ENCODE measurements at places on chromosomes 1 and 21.

DNA sequence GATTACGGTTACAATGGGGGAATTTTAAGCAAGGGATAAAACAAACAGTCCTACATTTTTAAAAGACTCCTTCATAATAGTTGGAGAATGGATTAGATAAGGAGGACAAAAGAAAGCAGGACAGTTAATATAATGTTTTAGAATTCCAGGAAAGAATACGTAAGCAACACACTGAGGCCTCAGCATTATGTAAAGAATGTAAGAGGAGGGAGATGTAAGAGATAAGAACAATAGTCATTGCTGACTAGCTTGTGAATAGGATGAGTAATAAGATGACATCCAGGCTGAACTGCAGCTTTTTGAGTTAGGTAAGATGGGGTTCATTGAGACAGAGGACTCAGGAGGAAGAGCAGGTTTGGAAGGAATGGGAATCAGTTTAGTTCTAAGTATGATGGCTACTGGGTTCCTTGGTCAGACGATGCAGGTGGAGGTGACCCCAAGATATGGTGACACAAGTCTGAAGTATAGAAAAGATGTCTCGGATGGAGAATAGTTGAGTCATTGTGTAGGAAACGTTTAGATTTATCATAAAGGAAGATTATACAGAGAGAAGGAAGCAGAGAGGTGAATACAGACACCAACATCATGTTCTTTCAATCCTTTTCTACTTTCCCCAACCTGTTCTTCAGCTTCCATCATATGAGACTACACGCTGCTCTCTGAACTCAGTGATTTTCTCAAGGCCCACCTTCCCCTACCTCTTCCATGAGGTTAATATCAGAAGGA lies 372.8 kb downstream of the PTBP2 start:
- no peak for DNase-seq
- H3K4me3 ChIP-seq, result no peak overlapping the region
- H3K36me3 ChIP-seq, result no peaks in the 10 kb centered on the region
- no peaks in the 10 kb centered on the region for H3K27me3 ChIP-seq
- H3K4me1 ChIP-seq, result no peaks in the 10 kb centered on the region

DNA sequence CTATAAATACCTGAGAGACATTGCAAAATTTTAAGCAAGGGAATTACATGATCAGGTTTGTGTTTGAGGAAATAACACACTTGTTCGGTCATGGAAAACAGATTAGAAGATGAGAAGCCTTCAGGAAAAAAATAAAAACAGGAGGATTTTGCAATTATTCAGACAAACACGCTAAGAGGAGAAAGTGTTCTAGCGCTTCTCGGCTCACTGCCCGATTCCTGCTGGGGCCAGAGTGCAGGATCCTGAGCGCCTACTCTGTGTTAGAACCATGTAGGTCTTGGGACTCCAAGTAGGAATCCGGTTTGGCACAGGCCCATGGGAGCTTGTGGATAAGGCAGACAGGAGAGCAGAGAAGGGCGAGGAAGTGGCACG lies 8.1 kb upstream of the PRELP start:
- H3K4me3 ChIP-seq, result no peak overlapping the region
- no peak for DNase-seq
- no peak overlapping the region for H3K27ac ChIP-seq
- no peaks in the 10 kb centered on the region for H3K36me3 ChIP-seq

GRCh38 chr1:150127868-150128267 lies 21.8 kb upstream of the PLEKHO1 start:
- H3K4me3 ChIP-seq, result no peak overlapping the region
- no peaks in the 10 kb centered on the region for H3K4me1 ChIP-seq
- no peak overlapping the region for H3K27ac ChIP-seq

DNA sequence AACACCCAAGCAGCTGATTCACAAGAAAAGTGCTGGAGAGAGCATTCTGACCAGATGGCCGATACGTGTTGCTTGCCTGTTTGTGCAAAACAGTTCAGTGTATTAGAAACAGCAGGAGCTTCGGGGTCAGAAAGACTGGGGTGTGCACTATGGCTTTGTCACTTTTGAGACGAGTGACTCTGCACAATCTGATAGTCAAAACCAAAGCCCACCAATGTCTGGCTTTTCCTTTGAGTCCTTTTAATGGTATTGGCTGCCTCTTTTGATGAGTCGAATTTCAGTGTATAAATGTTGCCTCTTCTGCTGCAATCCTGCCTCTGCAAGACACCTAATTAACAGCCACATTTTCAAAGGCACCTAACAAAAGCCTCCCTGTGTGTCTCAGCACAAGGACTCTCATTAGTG lies 444.6 kb downstream of the AJAP1 start:
- no peaks in the 10 kb centered on the region for H3K27me3 ChIP-seq
- H3K4me3 ChIP-seq, result no peak overlapping the region
- DNase-seq, result no peak
- H3K27ac ChIP-seq, result no peak overlapping the region

GRCh38 chr1:117370071-117370470 lies 2.8 kb downstream of the MAN1A2 start:
- H3K36me3 ChIP-seq, result no peaks in the 10 kb centered on the region
- peaks cover 40% of the 10 kb centered on the region for H3K4me1 ChIP-seq
- no peak overlapping the region for H3K27ac ChIP-seq
- peak overlapping the region; percentile 96 for H3K4me3 ChIP-seq
- no peak for DNase-seq

DNA sequence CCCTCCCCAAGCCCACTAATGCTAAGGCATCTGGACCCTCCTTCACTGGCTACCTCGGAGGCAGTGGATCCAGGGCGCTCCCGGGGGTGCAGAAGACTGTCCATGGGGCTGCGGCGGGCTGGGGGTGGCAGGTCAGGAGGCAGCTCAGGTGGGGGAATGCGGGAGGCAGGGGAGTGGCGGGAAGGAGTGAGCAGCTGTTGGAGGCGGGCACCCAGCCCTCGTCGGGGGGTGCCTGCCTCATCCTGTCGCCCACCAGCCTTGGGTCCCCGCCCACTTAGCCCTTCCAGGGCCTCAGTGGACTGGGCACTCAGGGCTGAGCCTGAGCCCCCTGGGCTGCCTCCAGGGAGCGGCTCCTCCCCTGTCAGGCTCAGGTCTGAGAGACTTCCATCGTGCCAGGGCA lies 10.7 kb upstream of the GATAD2B start:
- H3K4me3 ChIP-seq, result no peak overlapping the region
- no peak for DNase-seq
- H3K27ac ChIP-seq, result no peak overlapping the region
- no peaks in the 10 kb centered on the region for H3K4me1 ChIP-seq

DNA sequence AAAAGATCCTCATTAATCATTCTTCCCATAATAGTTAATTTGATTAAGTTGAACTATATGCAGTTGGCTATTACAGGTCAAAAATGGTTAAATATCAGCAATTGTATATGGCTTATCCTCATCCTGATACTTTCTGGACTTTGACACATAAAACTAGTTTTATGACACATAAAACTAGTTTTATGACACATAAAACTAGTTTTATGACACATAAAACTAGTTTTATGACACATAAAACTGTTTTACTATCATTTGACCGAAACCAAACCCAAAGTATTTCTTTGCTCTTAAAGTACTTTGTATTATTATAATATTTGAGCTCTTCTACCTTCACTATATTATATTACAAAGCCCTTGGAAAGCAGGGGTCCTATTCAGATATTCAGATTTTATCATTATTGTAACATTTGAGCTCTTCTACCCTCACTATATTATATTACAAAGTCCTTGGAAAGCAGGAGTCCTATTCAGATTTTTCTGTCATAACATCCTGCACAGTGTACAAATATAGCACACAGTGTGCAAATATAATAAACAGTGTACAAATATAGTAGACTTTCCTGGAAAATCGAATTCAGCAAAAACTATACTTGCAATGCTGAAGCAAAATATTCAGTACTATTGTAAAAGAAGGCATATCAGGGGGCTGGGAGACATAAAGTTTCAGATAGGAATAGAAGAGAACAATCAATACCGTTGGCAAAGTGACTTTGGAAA lies 53.0 kb downstream of the NVL start:
- H3K27ac ChIP-seq, result no peak overlapping the region
- no peak overlapping the region for H3K4me3 ChIP-seq
- DNase-seq, result no peak
- no peaks in the 10 kb centered on the region for H3K4me1 ChIP-seq
- H3K27me3 ChIP-seq, result no peaks in the 10 kb centered on the region

DNA sequence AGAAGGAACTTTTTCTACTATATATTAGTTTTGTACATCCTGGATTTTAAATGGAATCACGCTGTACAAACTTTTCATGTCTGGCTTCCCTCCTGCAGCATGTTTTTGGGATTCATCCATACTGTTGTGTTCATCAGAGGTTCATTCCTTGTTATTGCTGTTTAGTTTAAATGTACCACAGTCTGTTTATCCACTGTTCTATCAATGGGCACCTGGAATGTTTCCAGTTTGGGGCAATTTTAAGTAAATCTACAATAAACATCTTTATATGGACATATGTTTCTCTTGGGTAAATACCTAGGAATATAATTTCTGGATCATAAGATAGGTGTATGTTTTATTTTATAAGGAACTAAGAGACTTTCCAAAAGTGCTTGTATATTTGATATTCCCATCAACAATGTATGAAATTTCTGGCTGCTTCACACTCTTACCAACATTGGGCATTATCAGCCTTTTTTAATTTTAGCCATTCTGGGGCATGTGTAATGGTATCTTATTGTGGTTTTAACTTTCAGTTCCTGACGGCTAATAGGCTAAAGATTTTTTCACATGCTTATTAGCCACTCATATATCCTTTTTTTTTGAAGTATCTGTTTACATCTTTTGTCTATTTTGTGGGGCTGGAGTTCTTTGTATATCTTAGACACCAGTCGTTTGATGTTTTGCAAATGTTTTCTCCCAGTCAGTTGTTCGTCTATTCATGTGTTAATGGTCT lies 48.8 kb downstream of the RPS6KC1 start:
- no peaks in the 10 kb centered on the region for H3K36me3 ChIP-seq
- no peak overlapping the region for H3K4me3 ChIP-seq
- DNase-seq, result no peak
- no peaks in the 10 kb centered on the region for H3K27me3 ChIP-seq
- H3K4me1 ChIP-seq, result no peaks in the 10 kb centered on the region

- no peak overlapping the region for H3K27ac ChIP-seq
- H3K4me1 ChIP-seq, result no peaks in the 10 kb centered on the region
- no peaks in the 10 kb centered on the region for H3K27me3 ChIP-seq
- no peak overlapping the region for H3K4me3 ChIP-seq
These were observed 42.6 kb upstream of the PTGS2 start for GRCh38 chr1:186722711-186723309.

DNA sequence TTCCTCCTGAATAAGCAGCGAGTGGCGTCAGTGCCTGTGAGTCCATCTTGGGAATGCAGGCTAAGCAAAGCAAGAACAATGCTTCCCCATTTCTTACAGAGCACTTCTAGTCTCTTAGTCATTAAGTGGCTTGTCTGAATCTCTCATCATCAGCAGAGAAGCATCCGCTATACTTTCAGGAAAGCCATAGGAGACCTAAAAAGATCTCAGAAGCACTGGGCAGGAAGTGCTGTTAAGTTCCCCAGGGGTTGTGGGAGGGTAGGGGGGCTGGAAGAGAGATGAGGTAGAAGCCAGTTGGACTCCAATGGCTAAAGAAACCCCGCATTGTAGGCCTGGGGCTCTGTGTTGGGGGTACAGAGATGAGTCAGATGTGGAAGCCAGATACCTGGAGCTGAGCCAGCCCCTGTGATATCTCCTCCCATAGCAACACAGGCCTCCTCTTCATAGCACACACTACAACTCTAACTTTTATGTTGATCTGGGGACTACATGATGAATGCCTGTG lies 44.9 kb downstream of the SYT6 start:
- H3K36me3 ChIP-seq, result no peaks in the 10 kb centered on the region
- DNase-seq, result no peak
- no peak overlapping the region for H3K27ac ChIP-seq
- no peak overlapping the region for H3K4me3 ChIP-seq

DNA sequence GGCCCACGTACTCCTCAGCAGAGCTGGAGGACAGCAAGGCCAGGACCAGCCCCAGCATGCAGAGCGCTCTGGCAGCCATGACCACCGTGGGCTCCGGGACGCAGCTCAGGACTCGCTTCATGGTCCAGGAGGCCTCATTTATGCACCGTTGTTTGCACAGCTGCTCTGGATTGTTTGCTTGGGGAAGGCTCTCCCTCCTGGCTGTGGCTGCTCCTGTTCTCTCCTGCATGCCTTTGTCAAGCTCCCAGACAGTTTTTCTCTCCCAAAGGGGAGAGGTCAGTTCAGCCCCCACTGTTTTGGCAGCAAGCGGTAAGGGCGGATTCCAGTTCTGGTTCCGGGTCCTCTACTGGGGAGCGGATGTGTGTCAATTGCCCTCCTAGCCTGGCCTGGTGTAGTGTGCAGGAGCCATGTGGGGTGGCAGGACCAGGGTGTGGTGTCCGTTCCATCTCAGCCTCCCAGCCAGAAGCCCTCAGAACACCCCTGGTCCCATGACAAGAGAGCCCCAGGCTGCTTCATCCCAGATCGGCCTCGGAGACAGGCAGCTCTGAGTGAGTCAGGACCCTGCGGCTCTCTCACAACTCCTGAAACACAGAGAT lies at the start of gene TFF3:
Gene TFF3, minus strand, starts transcription at position 114 of the 596 bp plus-strand sequence. Its CDS starts 35 bp downstream, at position 79.
- no peaks in the 10 kb centered on the region for H3K27me3 ChIP-seq
- peaks cover 3% of the 10 kb centered on the region for H3K4me1 ChIP-seq
- H3K4me3 ChIP-seq, result no peak within 1 kb of the TSS
- no peak for DNase-seq

- no peaks in the 10 kb centered on the region for H3K36me3 ChIP-seq
- no peak for DNase-seq
- no peak overlapping the region for H3K27ac ChIP-seq
- H3K4me1 ChIP-seq, result no peaks in the 10 kb centered on the region
- no peak overlapping the region for H3K4me3 ChIP-seq
- H3K27me3 ChIP-seq, result peaks cover 13% of the 10 kb centered on the region
These were observed 2.3 kb downstream of the PAX7 start for GRCh38 chr1:18632783-18633421.

Measured in pancreas (tissue), 10 donors.